ENCODE measurements at places on chromosomes 3 and 15.

DNA sequence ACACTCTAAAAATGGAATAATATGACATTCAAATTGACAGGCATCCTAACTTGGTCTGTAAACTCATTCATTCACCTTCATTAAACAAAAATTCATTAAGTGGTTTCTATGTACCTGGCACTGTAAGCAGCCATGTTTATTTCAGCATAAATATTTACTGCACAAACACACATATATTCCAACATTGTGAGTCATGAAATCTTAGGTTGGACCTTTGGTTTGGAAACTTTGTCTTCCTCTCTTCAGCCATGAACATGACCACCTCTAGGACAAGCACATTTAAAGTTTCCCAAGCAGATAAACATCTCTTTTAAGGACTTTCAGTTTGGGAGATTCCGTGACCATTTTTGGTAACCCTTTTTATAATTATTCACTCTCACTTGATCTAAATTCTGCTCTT is 131.8 kb downstream of the TPRG1 start:
- DNase-seq, result no peak

DNA sequence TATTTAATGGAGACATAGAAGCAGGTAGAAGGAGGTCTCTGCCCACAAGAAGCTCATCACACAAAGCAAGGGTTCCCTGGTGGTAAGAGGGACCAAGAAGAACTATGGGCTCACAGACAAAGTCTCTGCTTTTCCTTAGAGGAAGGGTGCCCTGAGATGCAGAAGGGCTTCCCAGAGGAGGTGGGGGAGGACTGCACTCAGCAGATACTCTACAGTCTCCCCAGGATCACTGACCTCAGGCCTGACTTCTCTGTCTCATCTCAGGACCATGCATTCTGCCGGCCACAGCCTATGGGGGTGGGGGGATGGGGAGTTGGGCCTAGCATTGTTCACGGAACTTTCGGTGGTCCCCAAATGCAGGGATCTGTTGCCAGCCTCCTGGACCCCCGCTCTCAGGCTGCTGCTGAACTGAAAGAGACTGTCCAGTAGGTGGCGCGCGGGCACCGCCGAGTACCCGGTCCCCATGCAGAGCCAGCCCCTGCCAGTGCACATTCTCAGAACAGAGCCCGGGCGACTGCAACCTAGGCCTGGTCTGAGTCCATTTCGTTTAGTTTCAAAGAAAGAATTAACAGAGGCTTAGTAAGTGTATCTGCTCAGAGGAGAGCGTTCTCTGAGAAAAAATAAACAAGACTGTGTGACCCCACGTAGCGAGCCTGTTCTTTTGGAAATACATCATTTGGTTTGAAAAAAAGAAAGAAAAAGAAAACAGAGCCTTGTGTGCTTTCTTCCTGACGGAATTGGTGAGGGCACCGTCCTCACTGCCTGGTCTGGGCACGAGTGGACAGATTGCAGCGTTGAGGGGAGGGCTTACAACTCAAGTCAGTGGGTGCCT is 74.1 kb downstream of the LRTM1 start:
- DNase-seq, result peak; percentile 12

DNA sequence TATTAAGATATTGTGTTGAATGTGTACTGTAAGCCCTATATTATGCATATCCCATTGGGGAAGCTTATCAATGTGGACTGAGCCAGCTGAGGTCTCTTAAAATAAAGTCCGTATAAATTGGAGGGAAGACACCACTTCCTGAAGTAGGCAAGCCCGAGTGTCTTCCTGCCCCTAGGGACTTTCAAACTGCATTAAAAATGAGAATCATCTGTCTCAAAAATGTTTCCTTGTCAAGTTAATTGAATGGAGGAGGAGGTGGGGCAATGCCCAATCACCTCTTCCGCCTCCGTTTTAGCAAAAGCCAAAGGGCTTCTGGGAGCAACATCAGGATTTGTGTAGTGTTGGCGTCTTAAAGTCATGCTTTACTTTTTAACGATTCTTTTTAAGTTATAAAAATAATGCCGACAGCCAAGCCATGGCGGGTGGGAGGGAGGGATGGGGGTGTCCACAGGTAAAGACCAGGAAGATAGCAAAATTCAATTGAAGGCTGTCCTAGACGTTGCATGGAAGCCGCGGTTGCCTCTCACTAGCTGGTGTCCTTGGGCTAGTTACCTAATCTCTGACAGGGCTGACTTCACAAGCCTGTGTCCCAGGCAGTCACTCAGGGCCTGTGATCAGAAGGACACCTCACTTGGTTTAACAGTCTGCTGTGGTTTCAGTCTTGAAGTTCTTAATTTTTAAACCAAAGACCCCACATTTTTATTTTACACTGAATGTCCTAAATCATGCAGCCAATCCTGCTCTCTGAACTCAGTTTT is 524.9 kb upstream of the PROK2 start:
- no peak for DNase-seq

GRCh38 chr15:100537331-100537730 is 8.6 kb upstream of the CERS3 start:
- DNase-seq, result no peak

- no peak for DNase-seq
Measured at GRCh38 chr15:27094235-27094634, 123.3 kb downstream of the GABRG3 start.

DNA sequence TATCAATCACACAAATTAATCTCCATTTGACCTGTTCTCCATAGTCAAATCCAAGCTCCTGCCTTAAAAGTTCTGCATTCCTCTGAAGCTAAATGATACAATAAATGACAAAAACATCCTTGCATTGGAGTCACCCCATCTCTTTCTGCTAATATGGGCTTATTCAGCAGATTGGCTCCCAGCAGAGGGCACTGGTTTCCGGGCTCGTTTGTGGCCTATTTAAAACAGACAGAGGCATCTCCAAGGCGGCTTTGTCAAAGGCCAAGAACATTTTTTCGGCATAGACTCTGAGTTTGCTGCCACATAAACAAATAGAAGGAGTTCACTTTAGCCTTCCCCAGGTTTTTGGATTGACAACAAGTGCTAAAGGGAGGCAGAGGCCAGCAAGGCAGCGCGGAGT is 204.4 kb upstream of the RASGRP1 start:
- no peak for DNase-seq

- DNase-seq, result peak; percentile 44
Measured at GRCh38 chr3:42547401-42547945, 34.3 kb downstream of the SEC22C start.

GRCh38 chr3:196073255-196073753 is 8.6 kb downstream of the TFRC start:
- peak; percentile 54 for DNase-seq

DNA sequence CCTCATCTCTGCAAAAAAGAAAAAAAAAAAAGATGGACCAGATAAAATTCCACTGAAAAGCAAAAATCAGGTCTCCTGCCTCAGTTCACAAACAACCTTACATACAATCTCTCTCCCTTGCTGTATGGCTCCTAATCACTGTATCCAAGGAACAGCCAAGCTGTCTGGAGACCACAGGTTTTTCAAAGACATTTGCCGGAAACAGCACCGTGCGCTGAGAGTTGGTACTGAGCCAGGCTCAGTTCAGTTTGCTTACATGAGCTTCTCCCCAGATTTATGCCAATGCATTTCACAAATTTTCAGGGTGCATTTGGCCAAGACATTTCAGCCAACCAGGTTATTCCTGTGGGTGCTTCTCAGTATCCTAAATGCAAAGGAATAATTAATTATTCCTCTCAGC is 4.1 kb downstream of the ACP3 start:
- no peak for DNase-seq

DNA sequence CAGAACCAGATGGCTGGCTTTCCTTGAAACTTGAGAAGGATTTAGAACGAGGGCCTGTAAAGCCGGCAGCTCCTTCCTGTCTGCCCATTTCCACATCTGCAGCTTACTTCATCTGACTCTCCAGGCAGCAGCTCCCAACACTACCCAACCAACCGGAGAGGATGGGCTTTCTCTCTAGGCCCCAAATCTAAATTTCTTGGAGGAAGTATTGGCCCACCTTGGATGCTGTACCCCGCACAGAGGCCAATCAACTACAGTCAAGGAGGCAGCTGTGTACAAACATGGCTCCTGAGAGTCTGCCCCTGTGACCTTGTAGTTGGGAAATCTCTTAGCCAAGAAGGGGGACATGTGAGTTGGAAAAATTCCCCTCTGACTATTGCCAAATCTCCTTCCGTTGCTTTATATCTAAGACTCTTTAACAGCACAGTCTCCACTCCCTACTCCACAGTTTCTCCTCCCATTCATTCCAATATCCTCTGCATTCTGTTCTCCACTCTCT is 8.0 kb upstream of the ACAP2 start:
- DNase-seq, result no peak

- DNase-seq, result no peak
Measured at GRCh38 chr3:123008840-123009239, 18.7 kb downstream of the SEMA5B start.

DNA sequence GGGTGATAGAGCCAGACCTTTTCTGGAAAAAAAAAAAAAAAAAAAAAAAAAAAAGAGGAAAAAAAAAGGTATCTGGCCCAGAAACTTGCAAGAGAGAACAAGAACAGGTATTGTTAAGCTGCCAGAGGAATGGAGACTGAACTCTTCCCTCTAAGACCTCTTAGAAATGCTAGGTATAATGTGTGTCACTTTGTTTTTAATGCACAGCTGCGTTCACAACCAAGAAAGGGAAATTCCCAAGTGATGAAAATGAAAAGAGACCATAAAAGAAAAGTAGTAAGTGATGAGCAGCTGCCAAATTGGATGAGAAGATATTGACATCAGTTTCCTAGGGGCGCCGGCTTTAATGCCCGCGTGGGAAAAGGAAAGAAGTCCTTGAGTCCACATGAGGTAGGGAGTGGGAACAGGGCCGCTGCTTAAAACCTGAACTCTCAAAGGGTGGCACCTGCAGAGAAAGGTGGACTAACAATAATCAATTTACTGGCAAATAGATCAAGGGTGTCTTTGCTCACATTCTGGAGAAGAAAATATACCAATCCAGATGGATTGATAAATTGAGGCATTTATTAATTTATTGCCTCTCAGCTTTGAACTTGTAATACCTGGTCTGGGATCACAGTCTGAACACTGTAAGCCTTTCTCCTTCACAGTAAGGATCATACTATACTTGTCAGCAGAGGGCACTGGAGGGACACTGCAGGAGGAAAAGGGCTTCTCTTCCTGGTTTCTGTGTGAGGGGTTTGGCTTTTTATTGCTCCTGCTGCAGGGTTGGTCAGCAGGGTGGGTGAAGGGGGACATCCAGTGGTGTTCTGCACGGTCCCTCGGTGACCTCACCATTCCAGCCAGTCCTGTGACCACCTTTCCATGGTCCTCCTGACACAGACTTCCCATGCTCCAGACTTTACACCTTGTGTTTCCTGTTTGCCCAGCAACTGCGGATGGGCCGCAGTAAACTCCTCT is 131.6 kb downstream of the AQP9 start:
- DNase-seq, result peak; percentile 14

DNA sequence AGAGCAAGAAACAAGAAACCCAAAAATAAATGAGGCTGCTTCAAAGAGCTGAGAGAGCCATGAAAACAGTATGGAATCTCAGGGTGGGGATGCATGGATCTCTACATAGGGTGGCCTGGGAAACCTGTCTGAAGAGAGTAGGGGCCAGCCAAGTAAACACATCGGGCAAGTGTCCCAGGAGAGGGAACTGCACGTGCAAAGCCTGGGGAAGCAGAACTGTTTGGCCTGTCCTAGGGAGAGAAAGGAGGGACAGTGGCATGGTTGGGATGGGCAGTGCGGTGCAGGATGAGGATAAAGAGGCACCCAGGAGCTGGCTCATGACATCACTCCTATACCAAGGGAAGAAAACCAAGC is 269.0 kb upstream of the ST8SIA2 start:
- no peak for DNase-seq

DNA sequence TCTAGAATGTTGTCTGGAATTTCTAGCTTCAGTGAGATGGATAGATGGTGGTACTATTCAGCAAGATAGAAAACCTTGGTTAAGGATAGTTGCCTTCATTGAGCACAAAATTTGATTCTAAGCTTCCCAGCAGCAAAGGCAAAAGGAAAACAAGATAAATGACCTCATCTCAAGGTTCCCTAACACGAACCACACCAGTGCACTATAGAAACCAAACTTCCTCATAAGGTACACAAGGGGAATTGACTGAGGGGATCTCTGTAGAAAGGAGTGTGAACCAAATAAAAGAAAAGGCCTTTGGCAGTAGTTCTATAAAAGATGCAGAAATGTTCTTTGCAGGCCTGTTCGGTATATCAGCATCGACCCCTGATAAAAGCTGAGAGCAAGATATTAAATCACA is 288.9 kb downstream of the SHQ1 start:
- DNase-seq, result no peak

DNA sequence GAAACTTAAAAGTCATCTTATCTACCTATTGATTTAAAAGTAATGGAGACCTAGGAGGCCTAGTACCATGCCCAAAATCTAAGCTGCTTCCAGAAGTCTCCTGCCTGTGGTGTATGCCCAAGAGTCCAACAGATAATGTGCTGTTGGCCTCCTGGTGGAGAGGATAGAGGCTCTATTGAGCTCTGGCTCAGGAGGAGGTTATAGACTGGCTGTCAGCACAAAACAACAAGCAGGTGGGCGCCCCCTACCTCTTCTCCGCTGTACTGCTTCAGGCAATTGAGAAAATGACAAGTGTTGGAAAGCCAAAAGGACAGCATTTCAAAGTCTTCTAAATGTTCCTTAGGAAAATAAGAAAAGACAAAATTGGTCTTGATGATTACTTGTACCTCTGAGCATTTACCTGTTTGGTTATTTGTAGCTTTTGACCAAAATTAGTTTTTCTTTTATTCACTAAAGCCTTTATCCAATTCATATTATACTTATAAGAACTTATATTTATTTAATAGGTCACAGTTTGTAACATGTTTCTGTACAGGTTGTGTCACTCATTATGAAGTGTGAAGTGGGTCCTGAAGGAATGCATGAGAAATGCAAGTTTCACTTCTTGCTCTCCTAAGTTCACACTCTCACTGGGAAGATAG is 17.2 kb upstream of the GNB5 start:
- DNase-seq, result peak; percentile 53

DNA sequence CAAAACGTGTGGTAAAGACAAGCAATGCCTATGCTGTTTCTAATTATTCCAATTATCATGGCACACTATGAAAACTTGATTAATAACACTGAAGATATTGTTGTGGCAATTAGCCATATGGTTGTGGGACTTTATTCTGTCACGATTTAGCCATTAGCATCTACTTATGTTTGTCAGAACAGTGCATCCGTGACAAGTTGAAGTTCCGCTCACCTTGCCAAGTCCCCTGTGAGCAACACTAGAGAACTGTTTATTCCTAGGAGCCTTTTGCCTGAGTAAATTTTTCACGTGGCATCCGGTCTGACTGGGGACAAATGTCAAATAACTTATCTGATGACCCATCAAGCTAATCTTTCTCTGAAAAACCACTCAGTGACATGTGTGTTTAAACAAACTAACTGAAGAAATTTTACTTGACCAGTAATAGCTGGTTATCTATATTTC is 403.3 kb downstream of the TBC1D5 start:
- no peak for DNase-seq

All from activated CD4-positive, alpha-beta T cell treated with anti-CD3 and anti-CD28 coated beads for 24 hours (primary cell).